ENCODE measurements at places on chromosomes 3 and 15. TPM values are rescaled to one million over a fixed set of nuclear protein-coding genes. Genes with fewer than 3 reads are reported as not detected.

DNA sequence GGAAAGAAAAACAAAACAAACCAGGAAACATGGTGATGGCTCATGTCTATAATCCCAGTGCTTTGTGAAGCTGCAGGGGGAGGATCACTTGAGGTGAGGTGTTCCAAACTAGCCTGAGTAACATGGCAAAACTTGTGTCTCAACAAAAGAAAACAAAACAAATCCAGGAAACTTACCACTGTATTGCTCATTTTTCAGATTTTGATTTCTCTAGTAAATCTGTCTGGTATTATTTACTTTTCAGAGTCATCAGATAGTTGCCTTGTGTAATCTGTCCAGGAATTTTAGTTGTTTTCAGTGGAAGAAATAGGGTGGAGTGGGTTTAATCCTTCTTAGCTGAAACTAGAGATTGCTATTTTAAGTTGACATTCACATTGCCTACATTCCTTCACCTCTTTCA, 91.8 kb upstream of the ALCAM start:
- no peaks in the 10 kb centered on the region for H3K36me3 ChIP-seq
- H3K4me3 ChIP-seq = no peak overlapping the region
- H3K27ac ChIP-seq = no peak overlapping the region
- DNase-seq = no peak

- H3K4me1 ChIP-seq = no peaks in the 10 kb centered on the region
- DNase-seq = no peak
- no peak overlapping the region for H3K4me3 ChIP-seq
- H3K27ac ChIP-seq = no peak overlapping the region
- no peaks in the 10 kb centered on the region for H3K27me3 ChIP-seq
These were observed 32.0 kb downstream of the NLGN1 start for GRCh38 chr3:173429527-173429926.

DNA sequence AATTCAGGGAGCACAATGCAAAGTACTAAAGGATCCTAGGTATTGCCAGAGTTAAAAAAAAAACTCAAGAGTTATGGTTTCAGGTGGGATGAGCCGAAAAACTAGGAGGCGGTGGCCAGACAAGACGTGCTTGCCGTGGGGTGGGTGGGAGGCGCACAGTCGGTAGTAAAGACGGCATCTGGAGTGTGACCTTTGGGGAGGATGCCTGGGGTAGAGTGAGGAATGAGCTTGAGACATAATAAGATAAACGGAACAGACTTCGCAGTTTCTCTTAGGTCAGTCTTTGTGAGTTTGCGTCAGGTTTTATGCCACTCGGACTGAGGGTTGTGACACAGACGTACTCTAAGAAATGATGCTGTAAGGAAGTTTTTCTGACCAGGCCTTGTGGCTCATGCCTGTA, 139.6 kb downstream of the LRRK1 start:
- H3K36me3 ChIP-seq = no peaks in the 10 kb centered on the region
- no peaks in the 10 kb centered on the region for H3K4me1 ChIP-seq
- no peak overlapping the region for H3K27ac ChIP-seq
- no peaks in the 10 kb centered on the region for H3K27me3 ChIP-seq
- H3K4me3 ChIP-seq = no peak overlapping the region

- no peak overlapping the region for H3K27ac ChIP-seq
- no peaks in the 10 kb centered on the region for H3K27me3 ChIP-seq
- no peak overlapping the region for H3K4me3 ChIP-seq
- H3K4me1 ChIP-seq = no peaks in the 10 kb centered on the region
- DNase-seq = no peak
- no peaks in the 10 kb centered on the region for H3K36me3 ChIP-seq
These were observed 53.0 kb downstream of the PDIA5 start for GRCh38 chr3:123119802-123120201.

- no peaks in the 10 kb centered on the region for H3K4me1 ChIP-seq
- H3K27ac ChIP-seq = no peak overlapping the region
- H3K4me3 ChIP-seq = no peak overlapping the region
- H3K36me3 ChIP-seq = no peaks in the 10 kb centered on the region
- DNase-seq = no peak
- H3K27me3 ChIP-seq = no peaks in the 10 kb centered on the region
These were observed 27.3 kb downstream of the RNU5B-1 start for GRCh38 chr15:65331811-65332210.

- DNase-seq = no peak
- no peaks in the 10 kb centered on the region for H3K36me3 ChIP-seq
- no peak overlapping the region for H3K4me3 ChIP-seq
- no peak overlapping the region for H3K27ac ChIP-seq
- H3K27me3 ChIP-seq = no peaks in the 10 kb centered on the region
These were observed 49.0 kb downstream of the CD200 start for GRCh38 chr3:112381673-112382542.

DNA sequence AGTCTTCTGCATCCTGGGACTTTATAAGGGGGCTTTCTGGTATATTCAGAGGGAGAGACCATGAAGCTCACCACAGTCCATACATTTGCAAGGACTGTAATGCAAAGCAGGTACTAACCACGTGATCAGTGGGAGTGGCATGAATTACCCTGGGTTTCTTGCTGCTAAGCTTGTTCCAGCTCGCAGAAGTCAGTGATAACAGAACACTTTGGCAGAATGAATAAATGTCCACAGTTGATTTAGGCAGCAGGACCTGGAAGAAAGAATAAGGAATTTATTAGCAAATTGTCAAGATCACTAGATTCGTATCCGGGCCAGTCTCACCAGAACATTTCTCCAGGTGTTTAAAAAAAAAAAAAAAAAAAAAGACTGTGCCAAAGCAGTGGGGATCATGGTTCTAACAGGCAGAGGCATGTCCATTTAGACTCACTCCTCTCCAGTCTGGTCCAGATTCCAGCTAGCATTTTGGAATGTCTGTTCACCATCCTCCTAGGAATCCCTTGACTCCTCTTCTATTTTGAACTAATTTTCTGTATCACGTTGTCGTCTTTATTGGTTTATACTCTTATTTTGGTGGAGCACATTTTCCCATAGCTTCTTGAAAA, 24.5 kb downstream of the HHLA2 start:
- no peak overlapping the region for H3K4me3 ChIP-seq
- H3K27ac ChIP-seq = no peak overlapping the region
- no peaks in the 10 kb centered on the region for H3K4me1 ChIP-seq
- H3K36me3 ChIP-seq = no peaks in the 10 kb centered on the region
- no peak for DNase-seq
- no peaks in the 10 kb centered on the region for H3K27me3 ChIP-seq

GRCh38 chr3:77772459-77772858, 732.6 kb downstream of the ROBO2 start:
- H3K4me1 ChIP-seq = no peaks in the 10 kb centered on the region
- H3K36me3 ChIP-seq = no peaks in the 10 kb centered on the region
- no peaks in the 10 kb centered on the region for H3K27me3 ChIP-seq
- no peak overlapping the region for H3K4me3 ChIP-seq
- no peak overlapping the region for H3K27ac ChIP-seq

DNA sequence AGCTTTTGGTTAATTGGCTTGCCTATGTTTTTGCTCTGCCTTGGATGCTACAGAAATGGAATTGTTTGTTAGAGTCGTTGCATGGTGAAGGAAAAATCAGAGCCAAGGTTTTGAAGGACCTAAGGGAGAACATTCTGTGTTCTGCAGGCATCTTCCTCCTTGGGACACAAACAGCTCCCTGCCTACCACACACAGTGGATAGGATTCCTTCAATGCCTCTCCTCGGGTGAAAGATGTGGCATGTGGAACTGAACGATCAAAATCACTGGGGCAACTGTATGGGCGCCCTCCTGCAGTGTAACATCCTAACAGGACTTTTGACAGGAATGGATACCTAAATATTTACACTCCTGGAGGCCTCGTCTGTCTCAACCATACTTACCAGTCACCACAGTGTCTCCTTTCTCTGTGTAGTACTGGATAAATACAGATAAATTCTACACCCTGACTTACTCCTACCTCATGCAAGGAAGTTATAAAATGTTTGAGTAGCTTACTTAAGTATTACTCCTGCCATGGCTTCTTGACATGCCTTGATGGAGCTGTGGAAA, 100.6 kb downstream of the LPP start:
- no peak overlapping the region for H3K4me3 ChIP-seq
- no peaks in the 10 kb centered on the region for H3K4me1 ChIP-seq
- DNase-seq = no peak
- no peaks in the 10 kb centered on the region for H3K27me3 ChIP-seq
- no peaks in the 10 kb centered on the region for H3K36me3 ChIP-seq
- H3K27ac ChIP-seq = peak overlapping the region; percentile 54

GRCh38 chr3:177597311-177598096, 400.2 kb upstream of the TBL1XR1 start:
- H3K36me3 ChIP-seq = no peaks in the 10 kb centered on the region
- H3K4me3 ChIP-seq = no peak overlapping the region
- H3K27ac ChIP-seq = peak overlapping the region; percentile 63
- no peaks in the 10 kb centered on the region for H3K27me3 ChIP-seq

GRCh38 chr15:74291101-74292071, 55.3 kb downstream of the CCDC33 start:
- H3K27ac ChIP-seq = no peak overlapping the region
- no peaks in the 10 kb centered on the region for H3K4me1 ChIP-seq
- no peak overlapping the region for H3K4me3 ChIP-seq
- no peaks in the 10 kb centered on the region for H3K27me3 ChIP-seq
- DNase-seq = peak; percentile 61

- no peak overlapping the region for H3K4me3 ChIP-seq
- no peaks in the 10 kb centered on the region for H3K27me3 ChIP-seq
- no peak overlapping the region for H3K27ac ChIP-seq
- no peak for DNase-seq
These were observed 59.9 kb downstream of the OXSM start for GRCh38 chr3:25849641-25850385.

GRCh38 chr3:170863816-170864215, 6.2 kb downstream of the RPL22L1 start:
- no peaks in the 10 kb centered on the region for H3K4me1 ChIP-seq
- H3K36me3 ChIP-seq = no peaks in the 10 kb centered on the region
- H3K27me3 ChIP-seq = no peaks in the 10 kb centered on the region
- DNase-seq = no peak
- no peak overlapping the region for H3K4me3 ChIP-seq

DNA sequence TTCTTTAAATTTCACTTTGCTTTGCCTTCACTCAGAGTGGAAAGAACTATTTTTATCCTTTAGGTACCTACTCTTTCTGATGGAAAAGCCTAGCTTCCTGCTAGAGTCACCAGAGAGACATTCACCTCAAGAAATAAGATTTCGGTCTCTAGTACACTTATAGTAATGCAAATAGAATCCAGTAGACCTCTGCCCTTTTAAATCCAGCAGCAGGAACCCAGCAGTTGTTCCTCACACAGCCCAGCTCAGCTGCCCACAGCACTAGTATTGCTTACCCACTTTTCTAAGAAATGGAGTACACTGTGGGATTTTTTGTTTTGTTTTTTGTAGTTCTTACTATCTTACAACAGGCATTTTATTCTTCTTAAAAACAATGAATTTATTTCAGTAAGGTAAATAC, 497.0 kb upstream of the CCDC54 start:
- H3K4me1 ChIP-seq = no peaks in the 10 kb centered on the region
- no peaks in the 10 kb centered on the region for H3K36me3 ChIP-seq
- H3K27me3 ChIP-seq = no peaks in the 10 kb centered on the region
- H3K4me3 ChIP-seq = no peak overlapping the region

DNA sequence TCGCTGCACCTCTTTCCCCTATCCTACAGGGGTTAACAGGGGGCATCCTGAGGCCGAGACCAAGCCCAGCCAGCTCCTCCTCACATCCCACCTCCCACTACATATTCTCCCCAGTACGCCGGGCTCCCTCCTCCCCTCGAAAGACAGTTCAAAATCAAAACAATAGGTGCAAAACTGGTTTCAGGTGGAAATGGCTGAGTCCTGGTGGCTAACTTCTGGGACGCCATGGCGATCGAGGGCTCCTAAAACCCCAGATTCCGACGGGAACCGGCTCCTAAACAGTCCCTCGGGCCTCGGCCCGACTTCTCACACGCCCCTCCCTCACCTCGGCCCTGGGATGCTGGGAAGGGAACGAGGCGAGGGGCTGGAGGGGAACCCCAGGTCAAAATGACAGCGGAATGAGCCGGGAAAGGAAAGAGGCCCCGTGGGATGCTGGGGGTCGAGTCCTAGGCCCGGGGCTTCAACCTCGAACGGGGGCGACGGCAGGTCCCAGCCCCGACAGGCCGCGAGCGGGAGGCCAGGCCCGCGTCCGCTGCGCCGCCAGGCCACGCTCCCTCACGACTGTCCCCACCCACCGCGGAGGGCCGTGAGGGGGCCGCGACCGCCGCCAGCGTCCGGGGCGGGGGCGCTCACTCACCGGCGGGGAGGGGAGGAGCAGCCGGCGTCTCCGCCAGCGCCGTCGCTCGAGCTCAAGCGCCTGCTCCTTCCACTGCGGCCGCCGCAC, 492 bp downstream of the TMCC1 start:
- H3K27ac ChIP-seq = peak overlapping the region; percentile 97
- no peaks in the 10 kb centered on the region for H3K36me3 ChIP-seq
- H3K4me1 ChIP-seq = peaks cover 9% of the 10 kb centered on the region
- H3K4me3 ChIP-seq = peak overlapping the region; percentile 98

DNA sequence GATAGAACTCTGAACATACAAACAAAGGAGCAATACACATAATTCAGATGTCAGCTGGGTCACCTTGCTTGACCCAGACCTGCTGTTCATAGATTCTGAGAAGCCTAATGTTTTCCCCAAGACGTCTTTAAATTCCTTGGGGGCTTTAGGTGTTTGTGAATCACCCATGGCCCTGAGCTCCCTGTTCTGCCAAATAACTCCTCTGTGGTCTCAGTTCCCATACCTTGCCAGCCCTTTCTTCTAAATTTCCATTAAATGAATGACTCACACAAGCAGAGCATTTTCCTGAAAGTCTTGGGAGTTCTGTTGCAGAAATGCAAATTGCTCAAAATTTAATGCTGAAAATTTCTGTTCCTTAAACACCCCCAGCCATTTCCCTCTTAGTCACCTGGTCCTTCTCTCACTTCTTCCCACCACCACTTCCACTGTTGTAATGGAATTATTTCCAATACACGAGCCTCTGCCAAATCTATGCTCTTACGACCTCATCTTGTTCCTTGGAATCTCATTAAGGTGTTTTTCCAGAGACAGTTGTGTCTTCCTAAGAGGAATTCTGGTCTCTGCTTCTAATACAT, 33.4 kb upstream of the PSMD6 start:
- DNase-seq = no peak
- no peak overlapping the region for H3K27ac ChIP-seq
- H3K4me1 ChIP-seq = no peaks in the 10 kb centered on the region
- H3K36me3 ChIP-seq = no peaks in the 10 kb centered on the region
- H3K4me3 ChIP-seq = no peak overlapping the region

DNA sequence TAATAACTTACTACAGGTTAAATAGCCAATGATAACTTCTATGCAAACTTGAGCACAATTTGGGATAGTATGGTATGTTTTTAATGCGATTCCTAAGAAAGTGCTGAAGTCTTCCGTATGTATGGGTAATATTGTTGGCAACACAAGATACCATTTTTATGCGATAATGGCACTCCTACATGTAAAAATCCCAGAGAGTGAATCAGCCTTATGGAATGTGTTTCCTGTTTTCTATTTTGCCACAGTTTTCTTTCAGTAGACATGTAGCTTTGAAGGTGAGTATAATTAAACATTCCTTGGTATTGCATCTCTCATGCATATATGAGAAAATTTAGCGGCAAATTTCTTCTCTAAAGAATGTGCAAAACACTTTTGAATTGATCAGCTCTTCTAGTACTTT, 396.8 kb upstream of the AZI2 start:
- H3K27me3 ChIP-seq = no peaks in the 10 kb centered on the region
- DNase-seq = no peak
- H3K4me3 ChIP-seq = no peak overlapping the region
- no peaks in the 10 kb centered on the region for H3K4me1 ChIP-seq
- H3K36me3 ChIP-seq = no peaks in the 10 kb centered on the region

KLHL40 gene
- total RNA-seq = not detected

HIGD2B gene
- not detected for total RNA-seq

ISL2 gene
- total RNA-seq = not detected

RPUSD3 gene
- total RNA-seq = 29.4 TPM

CATSPER2 gene
- total RNA-seq = 4.8 TPM

ASB14 gene
- not detected for total RNA-seq

HCLS1 gene
- 12.8 TPM for total RNA-seq

DNAJA4 gene
- 16.8 TPM for total RNA-seq

SCG5 gene
- total RNA-seq = 1.4 TPM

AGBL1 gene
- not detected for total RNA-seq

ZBTB20 gene
- 82.7 TPM for total RNA-seq
